ENCODE measurements at places on chromosomes 5 and 9. TPM values are rescaled to one million over a fixed set of nuclear protein-coding genes. Genes with fewer than 3 reads are reported as not detected.

Gene ZNF483
- 2.1 TPM for total RNA-seq

Gene CMYA5
- total RNA-seq: 0.10 TPM

Gene TMEM232
- 1.1 TPM for total RNA-seq

Gene LHX2
- not detected for total RNA-seq

Gene CCDC183
- total RNA-seq: not detected

Gene SPINK7
- not detected for total RNA-seq

Gene SPINK13
- total RNA-seq: not detected
